ENCODE measurements at places on chromosomes 6 and 20.

DNA sequence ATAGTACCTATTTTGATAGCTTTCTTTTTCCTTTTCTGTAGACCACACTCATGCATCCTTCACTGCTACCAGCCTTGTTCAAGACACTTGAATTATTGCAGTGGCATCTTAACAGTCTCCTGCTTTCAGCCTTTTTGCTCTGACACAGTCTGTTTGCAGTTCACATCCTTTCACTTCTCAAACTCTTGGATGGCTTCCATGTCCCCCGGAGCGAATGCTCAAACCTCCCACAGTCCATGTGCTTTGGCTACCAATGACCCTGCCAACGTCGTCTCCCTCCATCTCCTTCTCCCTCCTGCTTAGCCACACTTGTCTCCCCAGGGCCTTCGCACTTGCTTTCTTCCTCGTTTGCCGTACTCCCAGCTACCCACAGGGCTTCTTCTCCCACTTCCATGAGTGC lies 270.0 kb upstream of the ZFP64 start:
- no peak for DNase-seq

GRCh38 chr6:107531868-107532267 lies 42.0 kb downstream of the SOBP start:
- DNase-seq = no peak

DNA sequence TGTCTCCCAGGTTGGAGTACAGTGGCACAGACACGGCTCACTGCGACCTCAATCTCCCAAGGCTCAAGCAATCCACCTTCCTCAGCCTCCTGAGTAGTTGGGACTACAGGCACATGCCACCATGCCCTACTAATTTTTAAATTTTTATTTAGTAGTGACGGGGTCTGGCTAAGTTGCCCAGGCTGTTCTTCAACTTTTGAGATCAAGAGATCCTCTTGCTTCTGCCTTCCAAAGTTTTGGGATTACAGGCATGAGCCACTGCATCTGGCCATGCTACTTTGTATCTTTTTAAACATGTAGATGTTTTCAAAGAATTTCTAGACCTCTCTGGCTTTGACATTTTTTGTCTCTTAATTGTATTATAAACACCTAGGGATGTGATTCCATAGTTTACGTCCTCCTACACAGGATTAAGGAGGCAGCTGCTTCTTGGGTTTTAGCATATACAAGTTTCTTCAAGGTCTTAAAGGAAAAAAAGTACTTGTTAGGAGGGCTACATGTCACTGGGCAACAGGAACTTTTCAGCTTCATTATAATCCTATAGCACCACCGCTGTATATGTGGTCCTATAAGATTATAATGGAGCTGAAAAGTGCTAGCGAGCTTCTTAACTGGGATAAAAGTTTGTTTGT lies 1.3 kb downstream of the ADAT2 start:
- DNase-seq = no peak

DNA sequence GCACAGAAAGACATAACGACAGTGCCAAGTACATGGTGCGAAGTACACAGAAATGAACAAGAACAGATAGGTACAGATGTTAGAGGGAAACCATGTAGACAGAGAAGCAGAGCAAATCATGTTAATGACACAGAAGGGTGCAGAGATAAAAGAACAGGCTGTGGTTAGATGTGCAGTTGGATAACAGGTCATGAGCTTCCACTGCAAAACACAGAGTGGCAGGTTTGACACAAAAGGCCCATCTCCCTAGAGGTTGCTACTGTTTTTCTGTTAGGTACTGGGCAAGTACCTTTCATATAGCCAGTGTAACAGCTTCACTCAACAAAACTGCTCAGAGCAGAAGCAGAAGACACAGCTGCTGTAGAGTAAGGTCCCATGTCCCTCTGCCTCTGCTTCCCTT lies 84.6 kb downstream of the AK9 start:
- no peak for DNase-seq

DNA sequence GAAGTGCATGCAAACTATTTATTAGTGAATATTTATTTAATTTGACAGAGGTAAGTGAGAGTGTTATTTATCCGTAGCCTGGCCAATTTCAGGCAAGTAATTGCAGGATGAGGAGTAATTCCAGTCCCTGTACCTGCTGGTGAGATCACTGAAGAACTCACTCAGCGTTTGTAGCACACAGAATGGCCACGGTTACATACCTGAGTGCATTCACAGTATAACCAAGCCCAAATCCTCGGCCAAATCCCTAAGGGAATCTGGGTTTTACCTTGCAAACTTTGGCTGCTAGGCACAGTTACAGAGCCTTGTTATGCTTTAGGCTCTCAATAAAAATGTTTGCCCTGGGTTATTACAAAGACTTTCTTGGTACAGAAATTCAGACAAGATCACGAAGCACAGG lies 93.3 kb downstream of the KCNQ5 start:
- DNase-seq = no peak

DNA sequence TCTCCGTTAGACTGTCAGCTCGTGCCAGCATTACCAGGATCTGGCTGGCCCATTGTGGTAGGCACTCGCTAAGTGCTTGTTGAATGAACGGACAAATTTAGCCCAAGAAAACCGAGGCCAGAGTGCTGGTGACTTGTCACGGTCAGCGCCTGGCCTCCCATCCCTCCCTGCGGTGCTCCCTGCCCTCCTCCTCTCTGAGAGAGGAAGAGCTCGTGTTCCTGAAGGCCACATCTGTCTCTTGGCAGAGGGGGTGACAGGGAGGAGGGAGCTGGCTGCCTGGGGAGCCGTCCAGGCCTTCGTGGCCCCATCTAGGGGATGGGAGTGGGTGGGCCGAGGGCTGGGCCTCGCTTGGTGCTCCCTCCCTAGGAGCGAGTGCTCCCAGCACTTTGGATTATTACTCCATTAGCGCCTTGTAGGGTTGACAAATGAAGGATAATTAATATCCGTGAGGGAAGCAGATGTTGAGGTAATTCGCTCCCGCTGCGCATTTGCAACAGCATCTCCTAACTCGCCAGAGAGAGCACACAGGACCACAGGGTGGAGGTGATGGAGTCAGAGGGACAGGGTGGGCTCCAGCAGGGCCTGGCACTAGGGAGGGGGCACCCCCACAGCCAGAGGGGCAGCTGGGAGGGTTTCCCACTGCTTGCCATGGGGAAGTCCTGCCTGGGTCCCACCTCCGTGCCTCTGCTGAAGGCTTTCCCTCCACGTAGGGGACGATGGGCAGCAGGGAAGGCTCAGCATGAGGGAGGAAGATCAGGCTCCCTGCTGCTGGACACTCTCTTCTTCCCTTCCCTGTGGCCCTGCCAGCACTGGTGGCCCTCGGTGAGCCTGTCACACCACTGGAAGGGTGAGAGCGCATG lies 37.0 kb downstream of the VSTM2L start:
- peak; percentile 23 for DNase-seq

DNA sequence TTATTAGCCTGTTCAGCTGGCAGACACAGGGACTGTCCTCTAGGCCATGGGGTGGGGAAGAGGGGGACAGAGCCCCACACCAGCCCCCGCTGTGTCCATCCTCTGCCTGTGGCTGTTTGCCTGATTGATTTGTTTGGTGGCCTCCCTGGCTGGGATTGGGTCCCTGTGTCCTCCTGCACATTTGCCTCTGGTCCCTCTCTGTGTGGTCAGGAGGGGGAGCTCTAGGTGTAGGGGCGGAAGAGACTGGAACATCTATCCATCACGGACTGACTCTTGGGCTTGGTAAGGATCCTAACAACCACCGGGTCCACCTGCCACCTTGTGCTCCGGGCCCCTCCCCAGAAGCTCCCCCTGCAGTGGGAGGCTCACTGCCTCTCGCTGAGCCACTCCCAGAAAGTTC lies 38.4 kb upstream of the CCDC167 start:
- no peak for DNase-seq

- no peak for DNase-seq
Observed at GRCh38 chr20:49759266-49759950, 45.7 kb upstream of the B4GALT5 start.

DNA sequence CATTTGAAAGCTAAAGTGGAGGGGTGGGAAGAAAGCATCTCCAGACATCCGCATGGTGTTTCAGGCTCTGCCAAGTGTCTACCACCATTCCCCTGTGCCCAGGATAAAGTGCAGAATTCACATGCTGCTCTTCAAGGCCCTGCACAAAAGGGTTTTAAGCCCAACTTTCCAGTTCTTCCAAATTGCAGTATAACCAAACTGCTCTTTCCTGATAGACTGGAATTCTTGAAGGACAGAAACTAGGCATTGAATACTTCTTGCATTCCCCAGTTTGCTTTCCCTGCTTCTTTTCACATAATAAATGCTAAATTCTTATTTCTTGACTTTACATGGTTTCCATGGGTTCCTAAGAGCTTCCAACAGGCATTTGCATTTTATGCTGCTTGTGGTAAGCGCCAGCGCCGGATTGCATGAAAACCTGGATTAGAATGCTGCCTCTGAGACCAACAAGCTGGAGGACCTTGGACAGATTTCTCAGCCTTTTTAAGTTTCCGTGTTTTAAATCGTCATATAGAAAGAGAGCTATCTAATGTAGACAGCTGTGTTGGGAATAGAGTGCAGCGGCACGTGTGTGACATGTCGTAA lies 7.9 kb downstream of the SOX4 start:
- no peak for DNase-seq

- DNase-seq = no peak
Observed at GRCh38 chr6:148457137-148457842, 114.7 kb downstream of the SASH1 start.

GRCh38 chr6:159303159-159303558 lies 134.0 kb downstream of the FNDC1 start:
- no peak for DNase-seq

GRCh38 chr20:52150440-52151258 lies 40.9 kb downstream of the ZFP64 start:
- DNase-seq = no peak

- no peak for DNase-seq
Observed at GRCh38 chr6:145551164-145551563, 184.2 kb downstream of the EPM2A start.

- no peak for DNase-seq
Observed at GRCh38 chr20:19176470-19177052, 35.9 kb upstream of the SLC24A3 start.

- DNase-seq = no peak
Observed at GRCh38 chr6:46393940-46394337, 97.3 kb downstream of the RCAN2 start.

DNA sequence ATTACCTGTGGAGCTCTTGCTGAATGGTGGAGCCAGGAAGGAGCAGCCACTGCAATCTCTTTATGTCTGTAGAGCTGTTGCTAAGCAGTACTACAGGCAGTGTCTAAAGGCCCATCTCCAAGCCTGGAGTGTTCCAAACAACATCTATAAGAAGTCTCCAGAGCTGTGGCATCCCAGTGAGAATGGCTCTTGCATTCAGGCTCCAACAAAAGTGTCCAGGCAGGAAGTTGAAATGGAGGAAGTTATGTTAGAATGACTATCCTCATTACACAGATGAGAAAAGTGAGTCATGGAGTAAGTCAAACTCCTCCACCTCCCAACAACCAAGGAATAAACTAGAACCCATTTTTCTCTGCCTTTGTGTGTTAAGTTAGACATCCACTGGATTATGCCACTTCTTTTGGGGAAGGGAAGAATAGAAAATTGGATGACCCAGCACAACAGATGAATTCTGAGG lies 288.5 kb upstream of the STXBP5 start:
- no peak for DNase-seq

- peak; percentile 82 for DNase-seq
Observed at GRCh38 chr20:63653041-63653973, at the start of gene STMN3. Gene STMN3, minus strand, starts transcription at chr20:63653424. Its CDS starts 79 bp downstream, at chr20:63653345.

DNA sequence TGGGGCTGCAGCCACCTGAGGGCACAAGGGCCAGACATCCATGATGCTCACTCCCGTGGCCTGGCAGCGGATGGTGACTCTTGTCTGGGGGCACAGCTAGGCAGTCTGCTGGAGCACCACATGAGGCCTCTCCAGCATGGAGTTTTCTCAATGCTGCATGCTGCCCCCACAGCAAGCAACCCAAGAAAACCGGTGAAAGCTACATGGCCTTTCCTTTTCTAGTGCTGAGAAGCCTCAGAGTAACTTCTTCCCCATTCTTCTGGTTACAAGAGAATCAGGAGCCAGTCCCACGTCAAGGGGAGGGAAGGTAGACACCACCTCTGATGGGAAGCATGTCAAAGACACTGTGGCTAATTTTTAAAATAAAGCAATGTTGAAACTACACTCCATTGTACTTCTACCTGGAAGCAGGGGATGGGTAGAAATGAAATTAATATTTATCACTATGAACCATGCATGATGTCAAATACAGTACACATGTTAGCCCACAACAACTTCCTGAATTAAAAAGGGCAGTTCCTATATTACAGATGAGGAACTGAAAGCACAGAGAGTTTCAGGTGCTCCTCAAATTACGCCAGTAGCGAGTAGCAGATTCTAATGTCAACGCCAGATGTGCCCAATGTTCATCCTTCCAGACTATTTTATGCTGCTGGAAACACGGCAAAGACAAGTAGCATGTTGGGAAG lies 101.5 kb downstream of the LAMP5 start:
- DNase-seq = no peak

GRCh38 chr20:36285746-36286447 lies 20.2 kb upstream of the DLGAP4 start:
- no peak for DNase-seq

DNA sequence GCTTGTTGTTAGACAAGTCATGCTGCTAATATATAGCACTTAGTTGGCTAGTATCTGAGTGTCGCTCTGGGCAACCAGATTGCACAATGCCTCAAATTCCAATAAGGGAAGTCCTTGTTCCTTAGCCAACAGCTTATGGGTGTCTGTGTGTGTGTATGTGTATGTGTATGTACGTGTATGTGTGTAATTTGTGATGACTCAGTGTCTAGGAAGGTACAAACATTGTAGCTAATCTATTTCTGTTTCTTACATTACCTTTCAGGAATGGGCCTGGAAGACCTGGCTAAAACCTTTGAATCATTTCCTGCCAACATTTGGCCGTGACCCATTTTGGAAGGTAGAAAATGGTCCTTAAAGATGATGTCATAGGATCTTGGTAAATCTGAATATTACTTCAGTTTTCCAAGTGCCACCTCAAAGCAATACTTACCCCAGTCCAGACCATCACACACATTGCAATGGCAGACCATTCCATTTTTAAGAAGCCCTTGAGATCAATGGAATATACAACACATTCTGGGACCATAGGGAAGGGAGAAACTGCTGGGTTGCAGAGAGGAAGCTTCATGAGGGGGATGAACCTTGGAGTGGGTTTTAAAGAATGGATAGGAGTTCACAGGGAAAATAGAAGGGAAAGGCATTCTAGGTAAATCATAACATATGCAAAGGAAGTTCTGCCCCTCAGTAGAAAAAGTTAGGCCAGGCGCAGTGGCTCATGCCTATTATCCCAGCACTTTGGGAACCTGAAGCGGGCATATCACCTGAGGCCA lies 25.1 kb downstream of the NEDD9 start:
- DNase-seq = no peak

DNA sequence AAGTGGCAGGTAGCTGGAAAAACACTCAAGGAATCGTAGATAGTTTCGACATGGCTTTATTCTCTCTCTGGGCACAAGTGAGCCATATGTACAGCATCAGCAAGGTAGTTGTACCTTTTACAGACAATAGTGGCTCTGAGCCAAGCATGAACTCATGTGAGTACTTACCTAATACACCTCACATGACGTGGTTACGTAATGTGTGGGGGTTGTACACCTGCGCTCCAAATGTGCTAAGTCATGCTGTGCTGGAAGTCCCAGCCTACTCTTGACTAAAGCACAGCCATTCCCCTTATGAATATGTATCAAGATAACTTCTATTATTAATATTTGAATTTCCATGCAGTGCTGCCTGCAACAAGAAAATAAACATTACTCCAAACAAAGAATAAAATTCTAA lies 78.8 kb upstream of the HMGN3 start:
- DNase-seq = no peak
